ENCODE measurements at places on chromosomes 4 and X. TPM values are rescaled to one million over a fixed set of nuclear protein-coding genes. Genes with fewer than 3 reads are reported as not detected.

PDHA2 gene
- total RNA-seq = not detected

XAGE1B gene
- not detected for total RNA-seq

TFE3 gene
- 73.1 TPM for total RNA-seq

IDUA gene
- 27.7 TPM for total RNA-seq

PPBP gene
- total RNA-seq = not detected

GABRQ gene
- not detected for total RNA-seq

AFM gene
- total RNA-seq = not detected

MMRN1 gene
- total RNA-seq = 0.83 TPM

LDB2 gene
- 17.2 TPM for total RNA-seq

DNAAF6 gene
- not detected for total RNA-seq

RTL9 gene
- total RNA-seq = 0.06 TPM

CHRNA9 gene
- not detected for total RNA-seq

TMSB15C gene
- 0.73 TPM for total RNA-seq

ENPP6 gene
- not detected for total RNA-seq

CT45A5 gene
- not detected for total RNA-seq

TCEAL7 gene
- total RNA-seq = 8.0 TPM

ABLIM2 gene
- total RNA-seq = not detected

HELT gene
- not detected for total RNA-seq

MUC7 gene
- not detected for total RNA-seq

CYLC1 gene
- total RNA-seq = not detected

ZCCHC4 gene
- 4.1 TPM for total RNA-seq

TAF9B gene
- 14.8 TPM for total RNA-seq

SHROOM4 gene
- total RNA-seq = 3.2 TPM

C4orf51 gene
- total RNA-seq = not detected

GAGE13 gene
- total RNA-seq = not detected

CT45A1 gene
- total RNA-seq = not detected

TEC gene
- total RNA-seq = 1.1 TPM
